ENCODE measurements at places on chromosomes 5 and 9.

- no peak for DNase-seq
Measured at GRCh38 chr5:75199946-75200345, 36.7 kb downstream of the ANKRD31 start.

GRCh38 chr5:2140501-2141175 lies 257.9 kb upstream of the IRX4 start:
- no peak for DNase-seq

- DNase-seq, result no peak
Measured at GRCh38 chr5:176747670-176748072, 62.7 kb upstream of the UNC5A start.

DNA sequence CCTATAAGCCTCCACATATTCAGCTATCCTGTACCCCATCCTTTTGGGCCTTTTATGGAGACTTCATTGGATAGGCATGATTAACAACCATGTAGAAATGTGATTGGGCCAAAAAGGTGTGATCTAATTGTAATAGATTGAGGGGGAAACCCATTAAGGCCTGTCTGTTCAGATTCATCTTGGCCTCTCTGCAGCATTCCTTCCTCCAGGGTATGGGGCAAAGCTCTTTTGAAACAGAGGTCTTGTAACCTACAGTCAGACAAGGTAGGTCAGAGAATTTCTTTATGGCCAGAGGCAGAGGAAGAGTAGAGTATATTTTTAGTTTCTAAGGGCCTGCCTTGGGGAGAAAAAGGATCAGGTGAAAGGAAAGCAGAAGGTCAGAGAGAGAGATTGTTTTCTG lies 98.5 kb downstream of the INVS start:
- DNase-seq, result no peak

DNA sequence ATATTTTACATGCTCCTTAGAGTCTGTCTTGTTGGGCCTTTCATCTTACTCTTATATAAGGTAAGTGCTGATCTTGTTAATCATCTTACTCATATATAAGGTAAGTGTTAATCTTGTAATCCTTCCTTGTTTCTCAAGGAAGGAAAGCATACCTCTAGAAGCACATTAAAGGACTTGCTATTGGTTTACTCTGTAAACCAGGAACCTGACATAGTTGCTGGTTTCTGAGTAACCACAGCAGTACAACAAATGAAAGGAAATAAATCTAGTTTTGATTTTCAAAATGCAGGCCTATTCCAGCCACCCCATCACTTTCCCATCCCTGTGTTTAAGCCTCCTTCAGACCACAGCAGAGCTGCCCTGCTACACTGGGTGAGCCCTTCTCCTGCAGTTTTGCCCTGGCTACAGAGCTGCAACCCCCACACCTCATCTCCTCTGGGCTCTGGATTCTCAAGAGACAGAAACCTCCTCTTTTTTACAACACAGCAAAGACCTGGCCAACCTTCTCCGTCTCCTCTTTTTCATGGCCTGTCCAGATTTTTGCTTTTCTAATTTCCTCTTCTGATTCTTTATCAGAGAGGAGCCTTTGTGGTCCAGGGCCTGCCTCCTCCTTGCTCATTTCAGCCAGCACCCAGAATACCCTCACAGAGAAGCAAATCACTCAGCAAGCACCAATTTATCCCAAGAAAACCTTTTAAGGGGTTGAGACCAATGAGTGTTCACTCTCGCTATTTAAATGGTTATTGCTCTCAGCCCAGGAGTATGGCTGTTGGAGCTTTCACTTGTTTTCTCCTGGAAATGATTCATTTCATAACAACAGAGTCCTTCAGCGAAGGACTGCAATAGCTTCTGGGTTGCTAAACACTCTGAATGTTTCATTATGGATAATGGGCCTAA lies 103.2 kb downstream of the FSTL4 start:
- DNase-seq, result no peak

DNA sequence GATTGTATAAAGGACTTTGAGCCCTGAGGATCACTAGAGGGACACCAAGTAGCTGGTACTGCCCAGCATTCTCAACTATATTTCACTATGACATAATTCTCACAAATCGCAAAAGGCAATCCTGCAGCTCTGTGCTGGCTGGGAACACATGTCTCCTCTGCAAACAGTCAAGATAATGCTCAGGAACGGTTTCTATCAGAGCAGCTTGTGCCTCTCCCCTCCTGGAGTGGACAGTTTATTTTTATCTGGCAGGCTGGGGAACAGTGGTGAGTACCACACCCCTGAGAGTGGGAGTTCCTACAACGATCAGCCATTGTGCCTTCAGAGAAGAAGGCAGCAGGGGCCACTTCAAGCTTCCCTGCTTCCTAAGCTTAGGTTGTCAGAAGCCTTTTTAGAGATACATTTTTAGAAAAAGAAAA lies 65.8 kb downstream of the ERAP1 start:
- no peak for DNase-seq

DNA sequence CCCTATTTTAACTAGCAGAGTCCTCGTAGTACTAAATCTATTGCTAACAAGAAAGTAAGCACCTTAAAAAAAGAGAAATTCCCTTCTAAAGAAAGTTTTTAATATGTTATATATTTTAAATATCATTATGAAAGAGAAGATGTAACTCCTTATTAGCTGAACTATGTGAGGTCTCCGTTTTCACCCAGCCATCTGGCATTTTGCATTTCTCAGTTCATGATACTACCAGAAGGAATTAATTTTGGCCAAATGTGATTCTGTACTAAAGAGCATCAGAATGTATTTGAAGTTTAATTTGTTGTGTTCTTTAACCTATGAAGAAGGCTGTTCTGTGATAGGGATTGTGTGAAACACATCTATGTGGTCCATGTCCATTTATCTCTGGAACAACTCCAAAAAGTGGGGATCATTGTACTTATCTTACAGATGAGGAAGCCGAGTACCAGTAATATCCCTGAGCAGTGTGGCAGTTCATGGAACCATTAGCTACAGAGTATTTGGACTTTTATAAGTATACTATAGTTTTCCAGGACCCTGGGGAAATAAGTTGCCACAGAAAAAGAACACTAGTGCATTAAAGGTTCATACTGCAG lies 29.8 kb downstream of the TNFAIP8 start:
- no peak for DNase-seq

- no peak for DNase-seq
Measured at GRCh38 chr9:129885018-129885669, 49.9 kb downstream of the USP20 start.

GRCh38 chr5:31285025-31285424 lies 91.5 kb downstream of the CDH6 start:
- no peak for DNase-seq

- DNase-seq, result no peak
Measured at GRCh38 chr9:94086486-94087345, 2.5 kb downstream of the PTPDC1 start.

DNA sequence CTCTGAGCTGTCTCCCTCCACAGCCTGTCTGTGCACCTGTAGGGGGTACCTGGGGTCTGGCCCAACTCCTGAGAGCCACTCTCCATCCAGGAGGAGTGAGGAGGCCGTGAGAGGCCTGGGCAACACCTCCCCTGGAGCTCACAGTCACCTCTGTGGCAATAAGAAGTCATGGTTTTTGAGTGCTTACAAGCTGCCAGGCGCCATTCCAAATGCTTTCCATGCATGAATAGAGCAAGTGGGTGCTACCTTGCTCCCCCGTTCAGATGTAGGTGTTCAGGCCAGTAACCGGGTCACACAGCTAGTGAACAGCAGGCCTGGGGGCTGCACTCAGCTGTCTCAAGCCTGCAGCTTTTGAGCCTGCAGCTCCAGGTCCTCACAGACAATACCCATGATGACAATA lies 30.6 kb downstream of the CORO2A start:
- DNase-seq, result no peak

DNA sequence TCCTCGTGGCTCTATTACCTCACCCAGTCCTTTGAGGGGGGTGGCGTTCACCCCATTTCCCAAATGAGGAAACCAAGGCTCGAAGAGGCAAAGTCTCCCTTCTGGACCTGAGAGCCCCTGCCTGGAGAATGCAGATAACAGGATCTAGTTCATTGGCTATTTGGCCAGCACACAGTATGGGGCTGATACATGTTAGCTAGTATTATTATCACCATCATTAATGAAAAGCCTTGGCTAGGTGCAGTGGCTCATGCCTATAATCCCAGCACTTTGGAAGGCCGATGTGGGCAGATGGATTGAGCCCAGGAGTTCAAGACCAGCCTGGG lies 4.3 kb downstream of the SH3GLB2 start:
- no peak for DNase-seq

GRCh38 chr5:107652839-107653607 lies 17.7 kb downstream of the EFNA5 start:
- DNase-seq, result no peak

GRCh38 chr9:78609450-78609849 lies 312.5 kb downstream of the PSAT1 start:
- DNase-seq, result peak; percentile 54
